IPS-NIHi11 (cell line): ENCODE measurements at places on chromosomes 12 and 14.
A peak's percentile ranks its signal among the peaks of the same experiment; 100 is the strongest.

- no peak for DNase-seq
Measured at GRCh38 chr12:104292872-104293794, 10.4 kb upstream of the EID3 start.

DNA sequence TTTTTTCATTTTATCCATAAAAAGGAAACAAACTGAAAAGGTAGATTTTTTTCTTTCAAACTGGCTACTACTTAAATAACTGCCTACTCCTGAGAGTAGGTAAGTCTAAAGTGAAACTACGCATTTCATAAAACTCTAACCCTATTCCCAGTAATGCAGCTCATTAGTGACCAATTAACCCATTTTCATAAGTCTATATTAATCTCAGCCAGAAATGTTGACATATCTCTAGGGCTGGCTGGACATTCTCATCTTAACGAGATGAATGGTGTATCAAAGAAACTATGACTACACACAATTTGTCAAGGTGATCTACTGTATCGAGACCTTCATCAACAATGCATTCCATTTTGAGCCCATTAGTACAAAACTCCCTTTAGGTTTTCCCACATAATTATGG lies 57.2 kb downstream of the EPS8 start:
- no peak for DNase-seq

DNA sequence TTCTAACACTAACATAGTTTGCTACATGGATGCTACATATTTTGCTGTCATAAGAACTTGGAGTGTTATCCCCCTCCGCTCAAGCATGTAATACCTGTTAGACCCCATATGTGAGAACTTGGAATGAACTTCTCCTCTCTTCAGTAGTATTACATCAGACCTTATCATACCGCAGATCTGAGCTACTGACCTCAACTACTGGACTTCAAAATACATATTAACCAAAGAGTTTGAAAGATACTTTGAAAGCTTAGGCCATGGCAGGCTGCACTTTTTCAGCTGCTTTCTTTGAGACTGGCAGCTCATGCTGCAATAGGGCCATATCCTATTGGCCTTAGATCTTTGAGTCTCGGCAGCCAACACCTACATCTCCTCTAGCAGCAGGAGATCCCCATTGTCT lies 74.8 kb downstream of the EEA1 start:
- DNase-seq: no peak

- DNase-seq: no peak
Measured at GRCh38 chr12:8904665-8905064, 9.6 kb upstream of the PHC1 start.

DNA sequence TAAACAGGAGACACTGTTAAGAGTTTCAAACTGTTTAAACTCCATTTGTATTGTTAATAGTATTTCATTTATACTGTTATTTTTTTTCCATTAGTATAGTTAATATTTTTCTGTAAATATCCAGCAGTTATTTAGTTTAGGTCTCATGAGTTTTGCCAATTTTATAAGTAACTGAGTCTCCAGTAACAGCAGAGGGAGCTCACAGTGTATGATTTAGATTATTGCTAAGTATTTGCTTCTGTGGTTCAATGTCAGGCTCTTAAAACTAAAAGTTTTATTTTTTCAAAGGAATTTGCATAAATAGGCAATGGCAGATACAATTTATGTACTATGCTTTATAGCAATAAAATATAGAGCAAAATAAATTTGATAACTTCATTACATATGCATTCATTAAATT lies 209.7 kb downstream of the ATXN7L3B start:
- DNase-seq: no peak

DNA sequence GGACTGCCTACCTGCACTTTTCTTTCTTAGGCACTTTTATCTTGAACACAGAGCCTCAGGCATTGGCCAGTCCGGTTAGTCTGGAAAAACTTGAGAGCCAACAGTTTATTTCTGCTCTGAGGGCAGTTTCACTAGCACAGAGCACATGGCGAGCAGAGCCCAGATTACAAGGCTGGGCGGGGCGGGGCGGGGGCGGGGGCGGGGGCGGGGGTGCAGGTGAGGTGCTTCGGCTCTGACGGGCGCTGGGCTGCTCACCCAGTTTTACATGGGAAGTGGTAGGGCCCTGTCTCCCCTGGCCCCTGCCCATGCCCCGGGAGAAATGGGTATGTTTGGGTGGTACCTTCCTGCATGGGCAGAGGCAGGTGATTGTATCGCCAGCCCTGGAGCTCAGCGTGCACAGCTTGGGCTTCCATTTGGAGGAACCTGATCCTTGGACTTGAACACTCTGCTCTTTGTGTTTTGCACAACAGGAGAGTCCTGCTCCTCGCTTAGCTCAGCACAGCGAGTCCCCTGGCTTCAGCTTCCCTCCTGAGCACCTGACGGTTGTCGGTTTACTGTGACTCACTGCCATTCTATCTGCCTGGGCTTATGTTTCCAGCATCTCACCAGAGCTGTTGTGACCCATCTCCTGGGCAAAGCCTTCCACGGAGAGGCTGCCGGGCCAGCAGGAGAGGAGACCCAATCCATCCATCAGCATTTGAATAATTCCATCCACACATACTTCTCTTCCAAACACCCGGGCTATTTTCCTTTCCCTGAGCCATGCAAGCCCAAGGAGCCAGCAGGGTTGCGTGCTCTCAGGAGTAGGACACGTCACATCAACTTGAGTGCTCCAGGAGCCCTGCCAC lies 108.5 kb downstream of the ARF6 start:
- DNase-seq: peak; percentile 58

- DNase-seq: no peak
Measured at GRCh38 chr12:89386138-89386537, 33.8 kb upstream of the DUSP6 start.

DNA sequence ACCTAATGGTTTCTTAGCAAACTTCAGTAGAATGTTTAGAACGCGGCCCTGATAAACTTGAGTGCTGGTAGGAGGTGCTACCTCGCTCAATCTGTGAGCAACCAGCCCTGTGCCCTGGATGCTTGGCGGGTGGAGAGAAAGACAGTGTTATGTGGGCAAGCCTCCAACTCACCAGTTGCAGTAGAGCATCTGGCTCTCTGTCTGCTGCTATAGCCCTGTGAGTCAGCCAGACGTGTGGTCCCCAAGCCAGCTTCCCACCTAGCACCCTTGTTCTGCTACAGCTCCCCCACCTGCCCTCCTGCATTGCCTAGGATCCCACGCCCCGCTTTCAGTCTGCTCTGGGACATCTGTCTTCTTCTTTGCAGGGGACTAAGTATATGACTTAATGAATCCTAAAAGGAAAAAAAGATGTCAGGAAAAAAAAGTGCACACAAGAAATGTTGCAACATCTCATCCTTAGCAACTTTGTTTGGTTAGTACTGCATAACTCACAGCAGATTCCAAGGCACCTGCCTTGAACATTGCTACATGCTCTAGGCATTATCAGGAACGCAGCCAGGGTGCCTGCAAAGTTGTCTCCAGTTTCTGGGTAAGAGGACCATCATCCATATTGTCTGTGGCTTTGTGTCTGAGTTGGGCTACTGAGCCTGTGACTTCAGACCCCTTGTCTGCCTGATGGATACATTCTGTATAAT lies 13.6 kb downstream of the SNRNP35 start:
- DNase-seq: no peak

GRCh38 chr12:29731591-29731990 lies 52.2 kb downstream of the TMTC1 start:
- DNase-seq: no peak
